Left kidney (tissue), 8 donors: ENCODE measurements at places on chromosomes 3 and 15. TPM values are rescaled to one million over a fixed set of nuclear protein-coding genes. Genes with fewer than 3 reads are reported as not detected.

CCR5 gene
- 0.33 TPM for polyA plus RNA-seq

GRCh38 chr15:51253366-51253765 is 85.0 kb downstream of the CYP19A1 start:
- DNase-seq = no peak

DNA sequence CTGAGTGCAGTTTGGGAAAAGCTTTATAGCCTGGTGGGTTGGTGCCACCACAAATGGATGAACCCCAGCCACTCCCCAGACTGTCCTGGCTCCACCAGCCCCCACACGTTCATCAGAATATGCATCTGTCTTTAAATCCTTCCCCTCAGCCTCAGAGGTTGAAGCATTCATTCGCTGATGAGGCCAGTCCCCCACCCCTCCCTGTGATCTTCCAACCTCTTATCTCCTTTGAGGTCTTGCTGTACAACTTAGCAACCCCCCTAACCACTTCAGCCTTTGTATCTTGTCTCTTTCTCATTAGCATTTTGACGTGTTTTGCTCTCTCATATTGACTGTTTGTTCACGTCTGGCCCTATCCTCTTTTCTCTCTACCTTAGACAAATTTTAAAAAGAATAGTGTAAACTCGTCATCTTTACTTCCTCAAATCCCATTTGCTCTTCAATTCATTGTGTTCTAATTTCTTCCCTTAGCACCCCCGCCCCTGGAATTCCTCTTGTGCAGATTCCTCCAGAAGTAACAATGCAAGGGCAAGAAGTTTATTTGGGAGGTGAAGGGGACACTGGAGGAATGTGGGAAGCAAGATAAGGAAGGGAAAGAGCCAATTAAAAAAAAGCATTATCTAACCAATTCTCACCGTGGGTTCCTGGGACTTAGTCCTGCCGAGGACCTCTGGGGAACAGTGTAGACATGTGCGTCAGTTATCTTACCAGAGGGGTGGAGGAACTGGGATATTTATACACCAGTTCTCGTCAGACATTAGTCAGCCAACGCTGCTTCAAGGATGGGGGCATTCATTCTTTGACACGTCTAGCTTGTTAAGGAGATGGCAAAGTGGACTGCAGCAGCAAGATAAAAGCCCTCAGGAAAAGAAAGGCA is 38.6 kb downstream of the MOBP start:
- no peak for DNase-seq

ARGFX gene
- not detected for polyA plus RNA-seq

SIDT1 gene
- polyA plus RNA-seq = 3.8 TPM
